ENCODE measurements at places on chromosomes 1 and 21.

DNA sequence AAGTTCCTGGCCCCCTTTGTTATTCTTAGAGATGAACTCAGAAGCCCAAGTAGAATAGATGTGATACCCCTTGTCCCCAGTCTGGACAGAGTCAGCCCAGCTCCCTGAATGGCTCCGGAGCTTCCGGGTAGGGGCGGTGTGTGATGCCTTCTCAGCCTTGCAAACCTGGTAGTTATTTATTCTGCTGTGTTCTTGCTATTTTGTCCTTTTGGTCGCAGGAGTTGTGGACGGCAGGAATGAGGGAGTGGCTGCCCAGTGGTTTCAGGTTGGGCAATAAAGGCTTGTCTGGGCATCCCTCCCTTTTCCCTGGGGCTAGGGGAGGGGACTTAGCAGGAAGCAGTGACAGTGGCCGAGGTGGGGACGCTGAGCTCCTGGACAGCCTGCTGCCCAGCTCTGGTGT is 2.8 kb downstream of the PTPRU start:
- DNase-seq, result no peak

- no peak for DNase-seq
Observed at GRCh38 chr1:54816130-54816529, 15.0 kb upstream of the TTC22 start.

GRCh38 chr21:34603710-34604057 is 11.2 kb downstream of the RCAN1 start:
- DNase-seq, result no peak

DNA sequence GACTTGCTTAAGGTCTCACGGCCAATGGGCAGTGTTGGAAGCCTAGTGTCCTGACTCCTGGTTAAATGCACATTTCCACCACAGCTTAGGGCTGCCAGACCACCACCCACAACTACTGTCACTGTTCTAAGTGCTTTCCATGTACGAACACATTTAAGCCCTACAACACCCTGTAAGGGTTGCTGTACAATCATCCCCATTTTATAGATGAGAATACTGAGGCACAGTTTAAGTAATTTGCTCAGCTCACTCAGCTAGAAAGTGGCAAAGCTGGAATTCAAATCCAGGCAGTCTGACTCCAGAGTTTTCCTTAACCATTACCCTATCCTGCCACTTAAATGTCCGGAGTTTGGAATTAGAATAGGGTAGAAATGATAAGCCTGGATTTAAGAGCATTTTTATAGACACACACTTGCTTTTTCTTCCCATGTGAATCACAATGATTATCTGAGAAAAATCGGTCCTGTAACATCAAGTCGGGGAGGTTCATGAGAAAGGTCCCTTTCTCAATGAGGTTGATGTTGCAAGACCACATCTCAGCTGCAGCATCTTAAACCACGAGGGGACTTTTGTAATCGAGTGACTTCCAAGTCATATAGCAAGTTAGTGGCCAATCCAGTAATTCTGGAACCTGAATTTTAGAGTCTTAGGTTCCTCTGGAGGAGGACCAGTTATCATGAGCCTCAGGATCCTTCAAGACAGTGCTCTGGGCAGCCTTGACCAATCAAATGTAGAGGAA is 8.6 kb downstream of the E2F2 start:
- DNase-seq, result no peak

GRCh38 chr1:16613185-16614147 is at the start of gene NBPF1:
Gene NBPF1 (minus strand): TSS chr1:16613564.
- DNase-seq, result peak; percentile 98

- no peak for DNase-seq
Observed at GRCh38 chr1:223711173-223711572, 1.2 kb upstream of the CAPN2 start.

DNA sequence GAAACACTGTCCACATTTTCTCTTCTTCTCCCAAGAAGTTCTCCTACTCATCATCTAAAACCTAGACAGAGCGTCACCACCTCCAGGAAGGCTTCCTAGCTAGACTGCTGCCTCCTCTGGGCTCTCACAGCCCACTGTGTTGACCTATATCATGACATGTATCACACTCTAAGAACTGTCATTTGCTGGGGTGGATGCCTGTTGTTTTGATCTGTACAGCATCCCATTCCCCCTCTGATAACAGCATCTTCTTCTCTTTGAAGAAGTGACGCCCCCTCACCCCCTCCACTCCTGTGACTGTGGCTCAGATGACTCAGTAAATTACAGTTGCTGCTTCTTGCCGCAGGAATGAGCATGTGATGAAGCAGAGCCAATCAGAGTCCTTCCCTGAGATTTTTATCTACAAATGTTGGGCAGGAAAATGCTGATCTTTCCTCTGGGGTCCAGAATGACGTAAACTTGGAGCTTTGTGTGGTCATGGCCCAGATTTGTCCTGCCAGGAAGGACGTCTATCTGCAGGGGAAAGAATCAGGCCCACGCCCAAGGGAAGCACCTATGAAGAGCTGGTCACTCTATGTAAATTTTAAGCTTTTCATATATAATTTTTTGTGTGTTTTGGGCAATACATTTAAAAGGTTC is 28.0 kb upstream of the FOXO6 start:
- DNase-seq, result peak; percentile 18
